ENCODE measurements at places on chromosomes 7 and 10.

GRCh38 chr7:39458061-39458745, 108.0 kb upstream of the YAE1 start:
- DNase-seq: no peak

DNA sequence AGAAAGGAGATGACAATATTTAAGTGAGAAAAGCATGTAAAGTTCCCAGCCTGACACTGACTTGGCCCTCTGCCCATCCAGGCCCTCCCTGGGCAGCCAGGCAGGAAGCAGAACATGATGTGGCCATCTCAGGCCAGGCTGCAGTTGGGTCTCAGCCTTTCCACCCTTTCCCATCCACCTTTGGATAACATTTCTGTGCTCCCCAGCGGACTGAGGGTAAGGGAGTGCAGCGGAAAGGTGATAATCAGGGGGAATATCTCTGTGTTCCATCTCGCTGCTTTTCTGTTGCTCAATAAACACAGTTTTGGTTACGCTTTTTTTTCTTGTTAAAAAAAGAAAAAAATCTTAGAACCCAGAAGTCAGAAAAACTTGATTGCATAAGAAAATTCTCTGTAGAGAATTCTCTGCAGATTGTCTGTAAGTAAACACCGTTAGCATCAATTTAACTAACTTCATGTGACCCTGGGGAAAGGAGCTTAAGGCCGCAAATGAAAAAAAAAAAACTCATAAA, 37.2 kb upstream of the TARP start:
- DNase-seq: no peak

DNA sequence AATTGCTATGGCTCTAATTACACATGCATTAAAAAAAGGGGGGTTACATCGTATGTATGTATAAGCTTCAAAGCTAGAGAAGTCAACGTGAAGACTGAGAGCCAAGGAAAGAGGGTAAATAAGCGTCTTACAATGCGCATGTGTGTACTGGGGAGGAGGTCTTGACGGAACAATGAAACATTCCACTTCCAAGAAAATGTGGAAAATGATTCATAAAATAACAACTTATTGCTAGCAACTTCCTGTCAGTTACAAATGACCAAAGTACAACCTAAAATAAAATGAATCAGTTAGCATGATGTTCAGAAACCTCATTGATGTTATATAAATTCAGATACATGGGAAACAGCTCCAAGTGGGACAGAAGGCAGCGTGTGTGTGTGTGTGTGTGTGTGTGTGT, 104.1 kb upstream of the RHEB start:
- no peak for DNase-seq

DNA sequence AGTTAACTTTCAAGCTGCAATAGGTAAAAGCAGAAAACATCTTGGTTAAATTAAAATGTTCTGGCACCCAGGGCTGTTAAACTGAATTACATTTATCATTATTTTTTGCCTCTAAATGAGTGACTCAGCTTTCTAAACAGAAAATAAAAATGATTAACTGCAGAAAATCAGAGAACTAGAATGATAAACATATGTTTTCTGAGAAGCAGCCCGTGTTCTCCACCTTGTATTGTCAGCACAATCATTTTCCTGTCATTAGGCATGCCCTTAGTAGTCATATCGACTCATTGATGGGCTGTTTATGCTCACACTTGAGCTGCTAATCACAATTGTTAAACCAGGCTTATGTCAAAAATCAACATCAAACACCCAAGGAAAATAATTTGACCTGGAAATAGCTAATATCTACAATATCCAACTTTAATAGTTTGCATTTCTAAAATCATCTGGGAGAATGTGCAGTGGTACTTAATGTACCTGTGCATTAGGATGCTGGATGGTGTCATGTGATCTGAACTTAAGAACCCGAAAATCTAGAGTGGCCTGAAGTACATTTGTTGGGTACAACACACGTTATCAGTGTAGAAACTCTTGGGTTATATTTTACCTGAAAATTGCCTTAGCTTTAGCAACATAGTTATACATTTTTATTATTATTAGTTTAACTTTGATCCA, 2.3 kb downstream of the MDFIC start:
- no peak for DNase-seq

- no peak for DNase-seq
These were observed 430.4 kb downstream of the NEBL start for GRCh38 chr10:20466731-20467130.

GRCh38 chr7:156703773-156704482, 63.4 kb downstream of the RNF32 start:
- DNase-seq: no peak

GRCh38 chr7:94178230-94178629, 174.1 kb upstream of the BET1 start:
- no peak for DNase-seq

- no peak for DNase-seq
These were observed 175.8 kb downstream of the KCNMA1 start for GRCh38 chr10:77461636-77462296.

GRCh38 chr10:75209921-75210281, 695 bp upstream of the VDAC2 start:
- DNase-seq: peak; percentile 50

DNA sequence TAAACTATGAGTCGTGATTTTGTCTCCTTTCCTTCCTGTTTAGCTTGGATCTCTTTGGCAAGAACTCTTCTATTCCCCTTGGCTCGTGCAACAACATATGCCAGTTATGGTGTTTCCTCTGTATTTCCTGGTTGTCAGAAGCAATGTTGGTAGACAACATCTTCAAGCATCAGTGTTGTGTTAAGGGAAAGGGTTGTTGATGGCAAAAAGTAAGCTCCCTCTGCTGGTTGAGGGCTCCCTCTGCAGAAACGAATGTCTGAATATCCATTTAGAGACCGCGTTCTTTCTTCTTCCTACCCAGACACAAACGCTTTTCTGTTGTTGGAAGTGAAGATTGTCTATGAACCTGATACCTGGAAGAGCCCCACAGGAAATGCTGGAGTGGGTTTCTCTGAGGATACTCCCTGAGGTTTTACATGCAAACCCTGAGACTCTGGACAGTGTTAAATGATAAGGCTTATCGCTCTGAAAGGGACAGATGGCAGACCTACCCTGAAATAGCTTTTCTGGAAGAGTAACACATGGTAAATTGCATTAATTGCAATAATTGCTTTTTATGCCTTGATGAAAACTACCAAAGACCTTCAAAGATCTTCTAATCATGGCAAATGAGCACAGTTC, 23.5 kb upstream of the C1QL3 start:
- DNase-seq: no peak

DNA sequence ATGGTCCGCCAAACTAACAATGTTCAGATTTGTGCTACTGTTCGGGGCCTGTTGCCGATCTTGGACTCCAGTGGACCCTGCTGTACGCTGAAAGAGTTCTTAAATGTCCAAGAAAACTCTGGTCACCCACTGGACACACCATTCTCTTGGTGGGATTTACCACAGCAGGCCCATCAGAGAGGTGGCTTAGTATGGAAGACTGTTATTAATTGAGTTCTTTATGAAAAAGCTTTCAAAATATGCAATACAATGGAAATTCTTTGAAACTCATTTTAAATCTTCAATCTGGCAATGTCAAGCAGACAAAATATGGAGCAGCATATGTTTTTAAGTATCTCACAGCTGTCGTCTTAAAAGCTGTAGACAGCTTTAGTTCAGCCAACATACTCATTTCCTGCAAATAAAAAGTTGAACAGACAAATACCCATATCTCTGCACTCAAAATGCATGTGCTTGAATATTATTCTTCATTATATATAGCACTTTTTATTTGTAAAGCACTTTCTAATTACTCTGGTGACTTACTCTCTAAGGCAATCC, 37.4 kb upstream of the GRM8 start:
- no peak for DNase-seq

DNA sequence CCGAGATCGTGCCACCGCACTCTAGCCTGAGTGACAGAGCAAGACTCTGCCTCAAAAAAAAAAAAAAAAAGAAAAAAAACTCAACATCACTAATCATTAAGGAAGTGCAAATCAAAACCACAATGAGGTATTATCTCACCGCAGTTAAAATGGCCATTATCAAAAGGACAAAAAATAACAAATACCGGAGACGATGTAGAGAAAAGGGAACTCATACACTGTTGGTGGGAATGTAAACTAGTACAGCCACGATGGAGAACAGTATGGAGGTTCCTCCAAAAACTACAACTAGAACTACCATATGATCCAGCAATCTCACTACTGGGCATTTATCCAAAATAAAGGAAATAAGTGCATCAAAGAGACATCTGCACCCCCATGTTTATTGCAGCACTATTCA, 24.3 kb downstream of the GRK5 start:
- no peak for DNase-seq

DNA sequence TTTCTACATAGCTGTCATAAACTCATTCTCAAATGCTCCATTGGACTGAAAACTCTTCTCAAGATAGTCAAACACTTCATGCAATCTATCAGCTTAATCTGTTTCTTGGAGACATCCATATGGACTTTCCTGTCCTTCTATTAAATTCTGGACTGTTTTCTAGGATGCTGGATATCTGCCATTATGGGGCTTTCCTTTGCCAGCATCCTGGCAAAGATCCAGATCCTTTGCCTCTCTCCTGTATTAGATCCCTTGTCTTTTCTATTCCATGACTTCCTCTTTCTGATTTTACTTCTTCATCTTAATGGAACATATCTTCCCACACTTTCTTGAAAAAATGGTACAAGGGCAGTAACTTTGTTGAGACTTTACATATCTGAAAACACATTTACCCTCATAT, 35.9 kb upstream of the SKAP2 start:
- no peak for DNase-seq

DNA sequence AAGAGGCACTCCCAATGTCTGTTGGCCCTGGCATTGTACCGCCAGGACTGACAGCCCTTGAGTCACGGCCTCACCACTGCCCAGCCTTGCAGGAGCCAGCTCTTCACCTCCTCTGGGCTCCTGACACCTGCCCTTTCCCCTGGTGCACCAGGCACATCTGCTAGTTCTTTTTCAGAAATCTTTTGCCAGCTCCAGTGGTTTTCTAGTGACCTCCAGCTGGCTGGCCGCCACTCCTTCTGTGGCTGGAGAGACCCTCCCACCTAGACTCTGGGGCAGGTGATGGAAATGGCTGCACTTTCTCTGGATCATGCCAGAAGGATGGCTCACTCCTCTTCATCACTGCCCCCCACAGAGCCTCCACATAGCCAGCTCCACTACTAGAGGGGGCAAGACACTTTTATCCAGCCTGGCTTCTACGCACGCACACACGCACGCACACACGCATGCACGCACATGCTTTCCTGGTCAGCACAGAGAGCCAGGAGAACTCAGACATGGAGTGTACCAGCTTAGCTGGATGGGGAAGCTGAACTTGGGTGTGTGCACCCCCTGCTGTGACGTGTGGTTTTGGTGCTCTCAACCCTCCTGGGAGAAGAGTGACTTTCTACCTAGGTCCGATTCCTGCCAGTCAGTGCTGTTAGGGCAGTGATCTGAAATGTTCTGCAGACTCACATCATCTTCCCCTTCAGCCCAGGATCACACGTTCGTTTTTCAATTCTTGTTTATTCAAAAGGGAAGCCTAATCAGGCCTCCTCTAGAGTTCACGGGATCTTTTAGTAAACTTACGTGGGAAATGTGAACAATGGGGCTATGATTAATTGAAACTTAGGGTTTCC, 222.0 kb downstream of the PRPF18 start:
- DNase-seq: no peak

GRCh38 chr7:106566196-106566595, 94.8 kb downstream of the CCDC71L start:
- DNase-seq: no peak

DNA sequence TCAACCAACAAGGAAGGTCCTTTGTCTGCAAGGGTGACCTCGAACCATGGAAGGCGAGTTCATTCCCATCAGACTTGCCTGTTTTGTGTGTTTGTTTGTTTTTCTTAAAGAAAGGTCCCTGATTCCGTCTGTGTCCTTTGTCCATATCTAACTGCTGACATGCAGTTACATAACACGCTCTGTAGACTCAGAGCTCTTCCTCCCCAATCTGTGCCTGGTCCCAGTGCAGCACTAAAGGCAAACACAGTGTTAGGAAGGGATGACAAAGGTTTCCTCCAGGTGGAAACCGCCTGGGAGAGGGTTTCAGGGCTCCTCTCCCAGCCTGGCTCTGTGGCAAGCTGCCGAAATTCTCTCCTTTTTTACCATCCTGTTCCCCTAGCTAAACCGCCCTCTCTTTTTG, 13.4 kb downstream of the JCAD start:
- DNase-seq: no peak

- no peak for DNase-seq
These were observed 23.0 kb upstream of the GPR146 start for GRCh38 chr7:1021366-1021765.

DNA sequence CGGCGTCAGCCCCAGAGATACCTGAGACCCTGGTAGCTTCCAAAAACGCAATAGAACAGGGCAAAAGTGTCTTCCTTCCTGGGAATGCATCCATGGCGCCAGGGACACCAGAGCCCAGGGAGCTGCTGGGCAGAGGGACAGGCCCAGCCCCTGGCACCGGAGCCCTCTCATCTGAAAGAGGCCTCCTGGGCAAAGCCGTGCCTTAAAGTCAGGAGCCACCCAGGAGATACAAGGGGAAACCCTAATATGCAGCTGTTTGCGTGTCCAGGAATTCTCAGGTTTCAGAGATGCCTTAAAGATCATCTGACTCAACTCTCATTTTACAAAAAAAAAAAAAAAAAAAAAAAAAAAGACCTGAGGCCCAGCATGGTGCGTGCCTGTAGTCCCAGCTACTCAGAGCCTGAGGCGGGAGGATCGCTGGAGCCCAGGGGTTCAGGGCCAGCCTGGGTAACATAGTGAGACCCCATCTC, 28.0 kb downstream of the NUDT1 start:
- DNase-seq: no peak

GRCh38 chr7:146709451-146710027, 592.9 kb downstream of the CNTNAP2 start:
- no peak for DNase-seq

DNA sequence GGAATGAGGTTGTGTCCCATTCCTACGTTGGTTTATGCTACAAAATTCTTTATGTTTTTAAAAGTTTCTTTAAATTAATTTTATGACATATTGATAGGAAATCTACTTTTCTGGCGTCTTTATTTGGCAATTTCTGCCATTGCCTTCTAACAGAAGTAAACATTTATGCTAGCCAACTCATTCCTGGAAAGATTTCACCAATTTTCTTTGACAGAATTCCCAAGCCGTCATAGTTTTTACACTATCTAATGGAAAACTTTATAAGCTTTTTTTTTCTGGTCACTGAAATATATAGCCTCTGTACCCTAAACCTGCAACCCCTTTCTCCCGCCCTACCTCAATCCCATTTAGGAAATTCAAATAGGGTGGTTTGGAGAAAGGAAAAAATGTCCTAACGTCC, 6.1 kb upstream of the TCAF1 start:
- no peak for DNase-seq

- DNase-seq: no peak
These were observed 81.9 kb downstream of the BMPER start for GRCh38 chr7:33986951-33987947.

- DNase-seq: no peak
These were observed 52.0 kb upstream of the FIGNL1 start for GRCh38 chr7:50502001-50502684.

DNA sequence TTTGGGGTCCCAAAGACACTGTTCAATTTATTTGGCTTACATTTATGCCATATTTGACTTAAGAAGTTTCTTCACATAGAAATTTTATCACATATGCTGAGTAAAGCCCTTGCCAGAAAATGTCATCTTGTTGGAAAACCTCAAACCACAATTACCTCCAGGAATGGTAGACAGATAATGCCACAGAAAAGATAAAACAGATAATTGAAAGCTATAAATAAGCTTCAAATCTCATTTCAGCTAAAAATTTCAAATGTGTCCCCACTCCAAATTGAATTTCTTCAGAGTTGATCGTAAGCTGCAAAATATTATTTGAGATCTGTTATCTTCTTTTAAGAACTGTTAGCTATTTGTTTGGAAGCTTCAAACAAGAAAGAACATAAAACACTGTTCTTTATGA, 176.4 kb upstream of the PTN start:
- no peak for DNase-seq
